ENCODE measurements at places on chromosomes 3 and 15.

- peak; percentile 27 for DNase-seq
Observed at GRCh38 chr3:171456765-171457606, 3.2 kb downstream of the TNIK start.

GRCh38 chr3:21573291-21573690 is 177.7 kb downstream of the ZNF385D start:
- DNase-seq: no peak

DNA sequence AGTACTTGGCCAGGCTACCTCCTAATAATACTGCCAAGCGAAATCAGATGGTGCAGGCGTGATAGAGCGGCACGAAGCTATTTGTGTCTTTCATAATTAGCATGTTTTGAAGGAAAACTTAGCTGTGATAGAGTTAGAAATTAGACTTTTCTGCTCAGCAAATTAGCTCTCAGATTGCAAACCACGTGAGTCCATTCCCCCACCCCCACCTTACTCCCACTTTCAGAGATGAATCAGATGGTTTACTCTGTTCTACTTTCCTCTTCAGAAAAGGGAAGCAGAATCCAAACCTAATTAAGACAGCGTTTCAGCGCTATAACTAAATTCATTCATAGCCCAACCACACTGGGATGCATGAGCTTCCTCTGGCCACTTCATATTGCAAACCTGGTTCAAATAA is 214.6 kb downstream of the SLCO3A1 start:
- DNase-seq: no peak

DNA sequence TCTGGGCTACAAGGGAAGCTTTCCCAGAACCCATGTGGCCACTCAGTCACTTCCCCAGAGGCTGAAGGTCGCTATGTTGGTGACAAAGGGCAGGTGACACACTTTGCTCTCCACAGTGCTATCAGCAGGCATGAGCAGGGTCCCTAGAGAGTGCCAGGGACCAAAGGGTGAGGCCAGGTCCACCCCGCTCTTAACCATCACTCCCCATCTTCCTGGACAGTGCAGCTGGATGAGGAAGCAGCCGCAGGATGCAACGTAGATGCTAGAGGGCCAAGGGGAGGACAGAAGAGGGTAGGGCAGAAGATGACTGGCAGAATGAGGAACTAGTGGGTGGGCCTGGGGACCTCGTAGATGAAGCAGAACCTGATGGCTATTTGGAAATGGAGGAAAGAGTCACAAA is 13.6 kb upstream of the LTF start:
- no peak for DNase-seq

- no peak for DNase-seq
Observed at GRCh38 chr3:45790596-45790995, 5.7 kb downstream of the SLC6A20 start.

- DNase-seq: no peak
Observed at GRCh38 chr3:79531566-79532295, 236.1 kb downstream of the ROBO1 start.

- DNase-seq: no peak
Observed at GRCh38 chr15:99434506-99435112, 131.2 kb upstream of the MEF2A start.

DNA sequence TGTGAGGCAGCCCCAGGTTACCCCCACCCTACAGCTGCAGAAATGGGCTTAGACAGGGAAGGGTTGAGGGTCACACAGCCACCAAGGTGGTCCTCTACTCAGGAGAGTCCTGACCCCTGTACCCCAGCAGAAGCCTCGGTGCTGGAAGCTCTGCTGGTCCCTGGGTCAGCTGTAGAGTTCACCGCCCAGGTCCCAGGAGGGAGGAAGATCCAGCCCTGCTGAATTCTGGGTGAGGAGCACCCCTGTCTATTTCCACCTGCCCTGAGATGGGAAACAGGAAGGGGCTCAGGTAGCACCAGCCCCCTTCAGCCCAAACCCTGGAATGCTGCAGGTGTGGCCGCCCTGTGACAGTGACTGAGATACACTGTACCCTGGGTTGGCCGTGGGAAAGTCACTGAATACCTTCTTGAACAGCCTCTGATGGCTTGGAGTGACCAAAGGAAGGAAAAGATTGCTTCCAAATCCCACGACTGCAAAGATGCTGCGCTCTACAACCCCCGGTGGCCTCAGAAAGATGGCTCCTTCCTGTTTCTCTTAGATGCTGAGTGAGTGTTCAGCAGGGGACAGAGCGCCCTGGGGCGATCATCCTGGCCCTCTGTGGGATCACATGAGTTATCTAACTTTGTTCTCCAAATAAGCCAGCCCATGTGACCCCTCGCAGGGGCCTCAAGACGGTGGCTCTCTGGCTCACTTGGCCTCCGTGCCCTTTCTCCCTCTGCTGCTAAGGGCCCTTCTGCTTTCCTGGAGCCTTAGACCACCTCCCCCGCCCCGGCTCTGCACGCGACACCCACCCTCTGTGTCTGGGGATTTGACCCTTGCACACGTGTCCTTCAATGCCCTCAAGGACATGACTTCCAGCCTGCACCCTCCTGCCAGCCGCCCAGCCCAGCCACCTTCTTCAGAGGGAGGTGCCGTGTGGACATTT is 141.9 kb downstream of the NSMCE3 start:
- DNase-seq: no peak

DNA sequence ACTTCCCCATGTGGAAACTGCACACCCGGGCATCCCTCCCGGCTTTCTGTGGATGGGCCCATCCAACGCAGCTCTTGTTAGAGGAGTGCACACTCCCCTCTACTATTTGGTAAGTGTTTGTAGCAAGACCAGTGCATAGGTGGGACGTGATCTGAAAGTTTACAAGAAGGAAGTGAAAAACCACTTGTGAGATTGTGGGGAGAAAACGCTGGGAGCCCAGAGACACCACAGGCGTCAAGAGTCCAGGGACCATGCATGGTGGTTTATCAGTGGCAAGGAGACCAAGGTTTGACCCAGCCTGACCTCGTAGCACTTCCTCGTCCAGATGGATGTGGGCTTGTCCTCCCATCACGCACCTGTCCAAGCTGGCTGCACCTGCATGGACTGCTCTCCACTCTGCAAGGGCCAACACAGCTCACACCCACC is 51.6 kb downstream of the ATP10A start:
- DNase-seq: no peak

- DNase-seq: no peak
Observed at GRCh38 chr3:195812366-195812765, 637 bp upstream of the MUC4 start.

GRCh38 chr15:95292785-95293450 is 1037.6 kb upstream of the NR2F2 start:
- no peak for DNase-seq

- peak; percentile 45 for DNase-seq
Observed at GRCh38 chr3:111831840-111832239, 27.2 kb upstream of the PHLDB2 start.

- DNase-seq: peak; percentile 7
Observed at GRCh38 chr3:24493746-24494617, 668 bp downstream of the THRB start.

GRCh38 chr3:143771939-143772338 is 76.3 kb downstream of the SLC9A9 start:
- no peak for DNase-seq

DNA sequence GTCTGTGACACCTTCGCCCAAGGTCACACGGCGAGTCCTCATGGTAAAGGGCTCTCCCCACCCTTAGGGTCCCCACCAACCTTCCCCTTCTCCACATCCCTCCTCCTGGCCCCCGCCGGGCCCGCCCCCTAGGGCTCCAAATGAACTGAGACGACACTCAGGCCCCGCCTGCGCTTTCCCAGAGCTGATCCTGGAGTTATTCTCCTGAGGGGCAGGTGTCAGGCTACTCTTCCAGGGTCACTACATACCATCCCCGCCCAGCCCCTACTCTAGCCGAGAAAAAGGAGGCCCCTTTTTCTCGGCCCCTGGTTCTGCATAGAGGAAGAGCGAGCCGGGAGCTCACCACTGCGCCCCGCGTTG is 292 bp downstream of the USP4 start:
- peak; percentile 53 for DNase-seq

- no peak for DNase-seq
Observed at GRCh38 chr3:189512039-189512438, 119.2 kb upstream of the TP63 start.

DNA sequence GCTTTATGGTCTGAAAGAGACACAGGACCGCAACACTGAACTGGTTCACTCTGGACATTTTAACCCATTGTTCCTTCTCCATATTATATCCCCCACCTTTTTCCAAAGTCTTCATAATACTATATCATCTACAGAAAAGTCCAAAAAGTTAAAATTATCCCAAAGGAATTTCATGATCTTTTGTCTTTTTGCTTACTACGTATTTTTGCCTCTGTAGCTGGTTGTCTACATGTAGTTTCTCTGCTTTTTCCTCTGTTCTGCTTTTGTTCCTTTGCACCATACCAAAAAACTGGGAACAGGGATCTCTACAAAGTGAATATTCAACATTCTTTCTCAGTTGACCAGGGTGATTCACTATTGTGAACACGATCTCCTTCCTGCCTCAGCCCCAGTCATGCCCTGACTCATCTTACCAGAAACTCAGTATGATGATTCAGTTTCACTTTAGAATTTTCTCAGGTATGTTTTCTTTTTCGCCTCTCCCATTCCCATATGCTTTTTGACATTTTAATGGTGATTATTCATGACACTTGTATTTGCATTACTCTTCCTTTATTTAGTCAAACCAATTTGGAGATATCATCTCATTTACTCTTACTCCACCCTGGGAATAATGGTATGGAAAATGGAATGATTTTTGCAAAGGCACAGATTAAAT is 14.5 kb downstream of the EMC4 start:
- peak; percentile 72 for DNase-seq

DNA sequence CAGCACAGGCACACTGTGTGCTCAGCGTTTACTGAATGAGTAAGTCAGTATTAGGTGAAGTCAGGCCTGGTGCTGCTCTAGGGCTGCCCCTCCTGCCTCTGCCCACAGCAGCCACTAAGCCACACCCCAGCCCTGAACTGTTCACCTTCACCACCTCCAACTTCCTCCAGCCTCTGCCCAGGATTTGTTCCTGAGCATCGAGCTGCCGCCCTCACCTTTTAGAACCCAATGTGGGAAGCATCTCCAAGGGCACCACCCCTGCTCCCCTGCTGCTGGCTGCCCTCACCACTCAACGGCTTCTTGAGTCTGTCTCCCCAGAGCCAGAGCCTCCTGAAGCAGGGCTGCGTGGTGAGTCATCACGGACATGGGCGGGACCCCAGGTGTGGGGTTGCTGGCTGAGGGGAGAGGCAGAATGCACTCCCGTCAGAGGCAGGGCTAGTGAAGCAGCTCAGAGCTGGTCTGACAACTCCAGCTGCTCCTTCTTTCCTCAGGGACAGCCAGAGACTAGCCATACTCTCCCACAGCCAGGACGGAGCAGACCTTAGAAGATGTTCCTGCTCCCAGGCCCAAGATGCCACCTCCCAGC is 5.8 kb downstream of the HYAL2 start:
- DNase-seq: peak; percentile 70

GRCh38 chr15:33125894-33126537 is 68.5 kb downstream of the FMN1 start:
- peak; percentile 8 for DNase-seq

GRCh38 chr15:33959844-33960548 is 8.3 kb upstream of the CHRM5 start:
- DNase-seq: no peak

DNA sequence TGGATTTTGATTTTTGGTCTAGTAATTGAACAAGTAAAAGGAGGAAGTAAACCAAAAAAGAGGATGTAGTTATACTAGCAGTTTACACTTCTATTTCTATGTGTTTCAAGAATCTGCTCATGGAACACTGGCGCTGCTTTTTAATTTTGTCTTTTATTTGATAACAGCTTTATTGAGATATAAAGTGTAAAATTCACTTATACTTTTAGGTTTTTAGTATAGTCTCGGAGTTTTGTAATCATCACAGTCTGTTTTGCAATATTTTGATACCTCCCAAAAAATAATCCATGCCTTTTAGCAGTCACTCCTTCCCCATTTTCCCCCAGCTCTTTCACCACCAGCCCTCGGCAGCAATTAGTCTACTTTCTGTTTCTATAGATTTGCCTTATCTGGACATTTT is 18.0 kb downstream of the UBE2E2 start:
- no peak for DNase-seq

DNA sequence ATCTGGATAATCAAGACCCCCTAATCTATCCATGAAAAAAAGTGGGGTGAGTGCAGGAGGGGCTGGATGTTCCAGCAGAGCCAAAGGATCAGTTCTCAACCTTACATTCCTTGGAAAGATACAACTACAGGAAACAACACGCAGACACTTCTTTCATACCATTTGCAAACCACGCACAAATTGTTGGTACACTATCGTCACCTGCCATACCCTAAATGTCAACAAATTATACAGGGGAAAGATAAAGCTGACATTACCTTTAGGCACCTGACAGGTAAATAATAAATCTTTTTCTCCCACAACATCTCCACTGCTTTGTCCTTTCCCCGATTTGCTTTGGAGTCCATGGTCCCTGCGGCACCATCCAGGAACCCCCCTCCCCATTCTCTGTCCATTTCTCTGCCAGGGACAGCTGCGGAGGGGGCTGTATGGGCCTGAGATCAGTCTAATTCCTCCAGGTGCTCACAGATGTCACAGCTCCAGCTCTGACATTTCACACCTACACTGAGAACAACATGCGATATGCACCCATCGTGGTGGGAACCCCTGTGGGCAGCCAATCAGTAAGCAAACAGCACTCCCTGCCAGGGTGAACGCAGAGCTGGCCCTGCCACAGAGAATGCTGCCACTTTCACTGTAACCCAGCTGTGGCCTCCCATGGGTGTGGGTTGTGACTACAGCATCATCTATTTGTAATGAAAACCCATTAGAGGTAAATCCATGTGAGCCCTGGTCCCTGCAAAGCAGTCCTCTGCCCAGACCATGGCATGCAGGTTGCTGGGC is 37.7 kb upstream of the BCL2L10 start:
- DNase-seq: no peak

DNA sequence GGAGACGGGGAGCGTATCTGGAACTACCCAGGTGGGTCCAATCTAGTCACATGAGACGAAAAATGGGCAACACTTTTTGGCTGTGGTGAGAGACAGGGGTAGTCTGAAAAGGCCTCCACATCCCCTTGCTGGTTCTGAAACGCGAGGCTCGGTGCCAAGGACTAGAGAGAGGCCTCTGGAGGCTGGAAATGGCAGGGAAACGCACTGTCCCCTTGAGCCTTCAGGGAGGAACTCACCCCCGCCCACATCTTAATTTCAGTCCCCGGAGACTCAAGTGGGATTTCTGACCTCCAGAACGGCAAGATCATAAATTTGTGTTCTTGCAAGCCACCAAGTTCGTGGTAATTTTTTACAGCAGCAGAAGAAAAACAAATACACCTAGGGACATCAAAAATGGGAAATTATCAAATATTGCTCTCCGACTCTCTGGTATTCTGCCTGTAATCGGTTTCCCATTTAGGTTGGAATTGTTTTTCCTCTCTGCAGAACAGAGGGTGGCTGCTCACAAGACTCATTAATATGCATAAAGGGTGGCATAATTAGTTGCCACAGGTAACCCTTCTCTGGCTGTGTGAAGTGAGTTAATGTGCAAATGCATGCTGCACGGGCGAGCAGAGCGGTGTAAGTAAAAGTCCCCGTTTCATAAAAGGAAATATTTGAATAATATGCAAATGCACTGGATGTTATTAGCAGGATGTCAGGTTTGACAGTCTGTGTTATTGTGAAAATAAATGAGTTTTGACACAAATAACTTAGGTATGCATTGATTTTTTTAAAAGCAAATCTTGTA is 185.7 kb downstream of the ARRDC4 start:
- no peak for DNase-seq

Measured in activated CD4-positive, alpha-beta T cell treated with anti-CD3 and anti-CD28 coated beads for 36 hours (primary cell).